Germinal center (tissue), 1 donor: ENCODE measurements at places on chromosomes 12 and 14.

DNA sequence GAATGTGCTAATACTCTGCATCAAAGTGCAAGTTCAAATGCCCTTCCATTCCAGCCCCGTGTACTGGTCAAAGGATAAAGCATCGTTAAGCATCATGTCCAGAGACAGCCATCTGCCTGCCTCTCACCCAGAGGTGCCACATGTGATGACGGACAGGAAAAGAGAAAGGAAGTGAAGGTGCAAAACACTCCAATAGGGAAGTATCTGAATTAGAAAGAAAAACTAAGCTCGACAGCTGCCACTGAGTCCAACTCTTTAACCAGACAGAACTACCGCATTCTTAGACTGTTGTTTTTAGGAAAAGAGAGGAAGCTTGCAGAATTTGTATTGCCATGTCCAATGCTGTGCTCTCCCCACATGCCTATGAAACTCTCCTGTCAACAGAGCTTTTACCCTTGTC is 465.0 kb upstream of the SOX5 start:
- DNase-seq: no peak

DNA sequence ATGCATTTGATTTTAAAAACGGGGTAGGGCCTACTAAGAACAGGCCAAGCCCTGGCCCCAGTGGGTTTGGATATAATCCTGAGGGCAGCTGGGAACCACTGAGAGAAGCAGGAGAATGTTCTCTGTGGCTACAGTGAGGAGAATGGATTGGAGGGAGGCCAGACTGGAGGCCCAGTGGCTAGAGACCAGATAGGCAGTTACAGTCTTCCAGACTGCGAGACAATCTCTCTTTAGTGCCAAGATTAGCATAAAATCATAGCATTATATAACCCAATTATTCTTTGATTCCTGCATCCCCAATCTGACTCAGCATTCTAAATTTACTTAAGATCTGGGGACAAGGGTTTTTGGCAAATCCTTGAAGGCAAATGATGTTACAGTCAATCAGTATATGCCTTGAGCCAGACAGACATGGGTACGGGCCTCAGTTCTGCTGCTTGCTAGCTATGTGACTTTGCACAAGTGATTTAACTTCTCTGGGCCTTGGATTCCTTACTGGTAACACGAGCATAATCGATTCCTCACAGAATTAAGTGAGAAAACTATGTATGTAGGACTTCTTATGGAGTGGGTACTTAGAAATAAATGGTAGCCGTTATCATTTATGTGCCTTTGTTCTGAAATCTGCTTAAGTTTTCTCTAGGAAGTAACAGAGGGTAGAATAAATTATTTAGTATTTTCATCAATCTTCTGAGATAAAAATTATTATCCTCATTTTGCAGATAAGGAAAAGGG is 18.3 kb downstream of the NINJ2 start:
- no peak for DNase-seq

DNA sequence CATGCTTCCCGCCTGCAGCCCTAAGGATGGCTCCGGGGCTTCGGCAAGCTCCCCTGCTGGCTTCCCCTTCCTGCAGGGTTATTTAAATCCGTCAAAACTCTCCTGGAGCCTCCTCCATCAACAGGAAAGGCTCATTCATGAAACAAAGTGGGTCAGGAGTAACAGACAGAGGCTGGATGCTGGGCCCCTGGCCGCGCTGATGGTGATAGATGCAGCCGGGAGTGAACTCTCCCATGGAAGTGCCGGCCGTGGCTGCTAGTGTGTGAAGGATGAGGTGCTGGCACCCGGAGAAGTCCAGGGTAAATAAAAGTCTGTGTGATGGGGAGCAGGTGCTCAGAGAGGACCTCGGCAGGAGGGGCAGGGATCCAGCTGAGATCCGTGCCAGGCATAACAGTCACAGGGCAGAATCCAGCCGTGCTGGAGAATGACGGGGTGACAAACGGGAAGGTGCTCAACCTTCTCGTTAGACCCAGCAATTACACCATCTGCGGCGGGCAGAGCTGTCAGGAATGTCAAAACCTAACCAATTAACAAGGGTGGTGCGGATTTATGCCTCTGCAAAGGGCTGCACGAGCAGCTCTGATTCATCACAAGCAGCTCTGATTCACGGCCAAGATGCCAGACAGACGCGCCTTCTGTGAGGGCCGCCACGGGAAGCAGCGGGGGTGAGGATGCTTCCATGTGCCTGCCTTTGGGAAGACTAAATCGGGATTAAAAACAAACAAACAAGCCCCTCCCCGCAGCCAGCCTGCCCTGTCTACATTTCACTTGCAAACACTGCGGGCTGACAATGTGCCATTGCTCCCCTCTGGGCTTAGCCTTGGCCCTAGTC is 55.6 kb downstream of the SYNE3 start:
- no peak for DNase-seq

DNA sequence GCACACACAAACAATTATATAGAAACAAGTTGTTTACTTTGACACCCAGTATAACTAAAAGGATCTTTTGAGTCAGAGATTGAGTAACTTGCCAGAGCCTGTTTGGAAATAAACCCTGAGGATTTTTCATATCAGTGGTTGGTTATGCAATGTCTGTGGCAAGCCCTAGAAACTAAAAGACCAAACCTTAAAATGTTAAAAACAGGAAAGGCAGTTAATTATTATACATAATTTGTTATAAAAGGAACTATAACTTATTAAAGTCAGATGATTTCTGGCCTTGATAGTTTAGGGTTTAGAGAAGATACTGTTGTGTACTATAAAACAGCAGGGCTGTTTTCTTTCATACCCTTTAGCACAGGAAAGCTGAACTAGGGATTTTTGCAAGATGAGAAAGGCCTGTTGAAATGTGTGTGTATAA is 44.1 kb downstream of the PSEN1 start:
- DNase-seq: no peak

DNA sequence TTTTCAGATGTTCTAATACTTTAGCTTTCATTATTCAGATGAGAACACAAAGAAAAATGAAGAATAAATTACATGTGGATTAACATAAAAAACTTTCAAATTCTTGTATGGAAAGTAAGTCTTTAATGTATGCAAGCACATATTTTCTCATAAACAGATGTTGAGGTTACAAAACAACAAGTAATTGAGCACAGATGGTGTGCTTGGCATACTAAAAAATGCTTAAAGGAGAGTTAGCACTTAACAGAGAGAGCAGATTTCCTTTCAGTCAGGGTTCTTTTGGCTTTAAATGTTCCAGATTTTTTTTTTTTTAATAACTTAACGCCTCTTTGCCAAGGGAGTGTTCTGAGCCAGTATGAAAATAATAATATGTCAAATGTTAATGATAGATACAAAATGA is 96.0 kb downstream of the RASSF9 start:
- no peak for DNase-seq

DNA sequence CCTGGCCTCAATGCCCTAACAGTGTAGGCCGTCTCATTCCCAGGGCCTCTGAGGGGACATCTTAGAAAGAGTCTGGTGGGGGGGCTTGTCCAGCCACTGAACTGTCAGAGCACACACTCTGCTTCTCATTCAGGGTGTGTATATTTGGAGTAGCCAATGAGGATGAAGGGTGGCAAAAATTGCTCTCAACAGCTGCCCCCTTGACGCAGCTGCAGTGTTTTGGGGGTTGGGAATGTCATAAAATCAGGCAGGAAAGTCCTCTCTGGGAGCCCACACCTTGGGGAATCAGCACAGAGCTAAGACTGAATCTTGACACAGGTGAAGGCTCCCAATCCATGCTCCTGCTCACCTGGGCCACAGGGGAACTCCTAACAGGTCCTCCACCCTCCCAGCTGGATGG is 1.5 kb downstream of the RASAL1 start:
- no peak for DNase-seq

GRCh38 chr12:75996861-75997447 is 34.6 kb downstream of the PHLDA1 start:
- DNase-seq: no peak

DNA sequence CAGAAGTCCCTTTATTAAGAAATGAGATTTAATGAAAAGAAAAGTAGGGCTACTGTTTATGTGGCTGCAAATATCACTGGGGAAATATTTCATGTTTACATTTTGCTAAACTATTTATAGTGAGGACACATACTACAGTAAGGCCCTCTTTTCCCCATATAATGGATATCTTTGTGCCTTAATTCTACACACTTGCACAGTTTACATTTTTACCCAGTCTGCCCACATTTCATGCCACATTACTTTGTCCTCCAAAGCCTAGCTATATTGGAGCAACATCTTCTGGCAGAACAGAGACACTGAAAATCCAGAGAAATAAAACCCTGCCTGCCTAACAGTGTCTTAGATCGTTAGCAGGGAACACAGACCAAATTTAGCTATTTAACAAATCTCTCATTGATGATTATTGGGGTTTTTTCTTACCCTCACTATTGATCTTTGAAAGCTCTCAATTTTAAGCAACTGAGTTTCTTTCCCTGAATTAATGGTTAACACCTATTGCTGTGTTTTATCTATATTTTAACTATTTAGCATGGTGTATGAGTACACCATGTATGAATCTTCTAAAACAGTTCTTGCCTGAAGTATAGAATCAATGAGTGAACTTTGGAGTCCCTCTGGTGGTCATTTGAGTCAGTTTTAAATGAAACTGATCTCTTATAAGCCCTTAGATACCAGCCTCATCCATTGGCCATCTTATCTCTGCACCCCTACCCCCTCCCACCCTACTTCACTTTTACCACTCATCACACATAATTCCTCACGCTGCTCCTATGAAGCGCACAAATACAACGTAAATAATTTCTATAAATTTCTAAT is 170.2 kb downstream of the BCAT1 start:
- peak; percentile 26 for DNase-seq

- no peak for DNase-seq
These were observed 42.6 kb upstream of the C12orf42 start for GRCh38 chr12:103538397-103538796.

DNA sequence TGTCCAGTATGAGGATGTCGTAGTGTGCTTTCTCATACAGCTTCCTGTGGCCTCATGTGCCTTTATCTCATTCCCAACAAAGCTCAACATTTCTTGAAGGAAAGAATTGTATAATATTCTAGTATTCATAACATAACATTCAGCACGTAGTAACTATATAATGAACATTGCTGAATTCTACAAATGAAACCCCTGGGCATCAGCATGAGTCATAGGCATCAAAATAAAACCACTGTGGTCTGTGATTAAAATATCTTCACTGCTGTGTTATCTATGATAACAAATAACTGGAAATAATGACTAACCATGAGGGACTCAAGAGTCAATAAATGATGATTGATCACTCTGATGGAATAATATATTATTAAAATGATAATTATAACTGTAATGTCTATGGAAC is 255.2 kb downstream of the EMP1 start:
- no peak for DNase-seq

GRCh38 chr14:52080158-52080800 is 11.4 kb upstream of the NID2 start:
- DNase-seq: no peak

DNA sequence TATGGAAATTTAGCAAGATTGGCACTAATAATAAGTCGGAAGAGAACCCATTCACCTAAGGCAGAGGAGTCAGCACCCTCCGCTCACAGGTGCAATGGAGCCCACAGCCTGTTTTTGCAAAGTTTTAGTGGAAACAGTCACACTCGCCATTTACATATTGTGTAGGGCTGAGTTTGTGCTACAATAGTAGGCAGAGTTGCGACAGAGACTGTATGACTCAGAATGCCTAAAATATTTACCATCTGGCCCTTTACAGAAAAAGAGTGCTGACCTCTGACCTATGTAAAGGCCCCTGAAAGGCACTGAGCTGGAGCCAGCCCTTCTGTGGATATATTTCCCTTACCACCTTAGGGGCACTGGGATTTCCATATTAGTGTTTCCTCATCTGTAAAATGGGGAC is 79.0 kb downstream of the PRIMA1 start:
- DNase-seq: no peak

DNA sequence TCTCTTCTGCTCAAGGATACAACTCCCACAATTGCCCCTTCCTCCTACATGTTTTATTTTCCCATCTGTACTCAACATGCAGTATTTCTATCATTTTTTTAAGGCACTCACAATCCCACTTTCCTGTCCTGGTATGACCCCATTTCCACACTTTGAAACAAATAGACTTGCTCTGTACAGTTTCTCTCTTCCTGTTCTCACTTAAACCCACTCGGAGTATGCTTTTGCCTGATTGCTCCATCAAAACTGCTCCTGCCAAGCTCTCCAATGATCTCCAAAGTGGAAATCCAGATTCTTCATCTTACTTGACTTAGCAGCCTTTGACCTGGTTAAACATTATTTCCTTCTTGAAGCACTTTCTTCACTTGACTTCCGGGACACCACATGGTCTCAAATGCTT is 384.5 kb downstream of the SEC23A start:
- DNase-seq: no peak

DNA sequence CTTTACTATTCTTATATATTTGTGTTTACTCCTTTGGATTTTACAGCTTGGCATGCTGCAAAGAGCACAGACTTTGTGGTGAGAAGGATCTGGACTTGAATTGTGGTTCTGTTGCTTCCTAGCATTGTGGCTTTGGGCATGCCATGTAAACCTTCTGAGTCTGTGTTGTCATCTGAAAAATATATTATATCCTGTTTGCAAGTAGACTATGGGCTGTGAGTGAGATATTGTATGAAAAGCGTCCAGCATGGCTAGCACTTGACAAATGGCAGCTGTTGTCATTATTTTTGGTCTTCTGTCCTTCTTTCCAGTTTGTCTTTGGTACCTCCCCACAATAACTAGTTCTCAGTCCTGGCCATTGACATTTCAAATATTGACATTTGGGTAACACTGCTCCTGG is 61.8 kb upstream of the DACT1 start:
- DNase-seq: no peak

DNA sequence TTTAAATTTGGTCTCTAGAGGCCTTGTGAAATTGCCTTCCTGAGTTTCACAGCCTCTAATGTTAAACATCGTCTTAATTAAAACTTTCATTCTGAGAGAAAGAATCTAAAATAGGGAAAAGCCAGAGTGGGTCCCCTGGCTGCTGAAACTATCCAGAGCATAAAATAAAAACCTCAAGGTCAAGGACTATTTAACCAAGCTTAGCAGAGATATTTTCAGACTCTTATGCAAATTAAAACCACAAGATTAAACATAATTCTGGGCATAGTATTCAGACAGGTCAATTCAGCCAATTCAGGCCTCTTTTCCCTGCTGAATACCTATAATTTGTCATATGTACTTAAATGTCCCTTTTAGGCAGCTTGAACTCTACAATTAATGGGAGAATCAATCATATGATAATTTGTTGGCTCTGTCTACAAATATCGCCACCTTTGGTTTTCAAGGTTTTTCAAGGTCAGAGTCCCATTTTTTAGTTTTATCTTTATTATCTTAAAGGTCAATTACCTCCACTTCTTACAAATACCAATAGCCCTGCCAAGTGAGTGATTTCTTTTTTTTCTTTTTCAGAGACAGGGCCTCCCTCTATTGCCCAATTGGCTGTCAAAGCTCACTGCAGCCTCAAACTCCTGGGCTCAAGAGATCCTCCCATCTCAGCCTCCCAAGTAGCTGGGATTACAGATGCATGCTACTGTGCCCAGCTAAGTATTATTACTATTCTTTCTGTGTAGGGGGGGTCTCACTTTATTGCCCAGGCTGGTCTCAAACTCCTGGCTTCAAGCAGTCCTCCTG is 257.1 kb downstream of the PHLDA1 start:
- DNase-seq: no peak
